Activated naive CD4-positive, alpha-beta T cell treated with anti-CD3 and anti-CD28 coated beads, Interleukin-2, amount 10 ng/mL, durations not matched to agents 5 hours and 36 hours (primary cell): ENCODE measurements at places on chromosomes 3 and 15. TPM values are rescaled to one million over a fixed set of nuclear protein-coding genes. Genes with fewer than 3 reads are reported as not detected.

The RHCG gene
- not detected for total RNA-seq

The A4GNT gene
- total RNA-seq: not detected

The SIDT1 gene
- total RNA-seq: 21.9 TPM

The SCG3 gene
- not detected for total RNA-seq

The MESP2 gene
- total RNA-seq: not detected

The PP2D1 gene
- not detected for total RNA-seq

The DOCK3 gene
- total RNA-seq: 1.5 TPM
